ENCODE measurements at places on chromosomes 3 and 15.

DNA sequence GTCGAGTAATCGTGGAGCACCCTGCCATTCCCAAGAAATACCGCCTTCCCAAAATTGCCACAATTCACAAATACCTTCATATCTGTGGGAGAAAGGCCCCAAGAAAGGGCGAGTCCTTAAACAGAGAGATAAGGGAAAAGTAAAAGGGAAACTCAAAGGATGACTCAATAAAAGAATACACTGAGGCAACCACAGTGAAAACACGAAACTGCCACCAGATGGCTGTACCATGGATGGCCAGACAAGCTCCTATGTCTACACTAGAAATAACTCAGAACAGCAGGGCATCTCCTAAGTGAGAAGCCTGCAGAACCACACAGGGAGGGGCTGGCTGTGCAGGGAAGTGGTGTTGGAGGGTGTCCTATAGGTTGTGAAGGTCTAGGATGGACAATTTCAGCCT is 25.0 kb downstream of the SRGAP3 start:
- peak; percentile 75 for DNase-seq

DNA sequence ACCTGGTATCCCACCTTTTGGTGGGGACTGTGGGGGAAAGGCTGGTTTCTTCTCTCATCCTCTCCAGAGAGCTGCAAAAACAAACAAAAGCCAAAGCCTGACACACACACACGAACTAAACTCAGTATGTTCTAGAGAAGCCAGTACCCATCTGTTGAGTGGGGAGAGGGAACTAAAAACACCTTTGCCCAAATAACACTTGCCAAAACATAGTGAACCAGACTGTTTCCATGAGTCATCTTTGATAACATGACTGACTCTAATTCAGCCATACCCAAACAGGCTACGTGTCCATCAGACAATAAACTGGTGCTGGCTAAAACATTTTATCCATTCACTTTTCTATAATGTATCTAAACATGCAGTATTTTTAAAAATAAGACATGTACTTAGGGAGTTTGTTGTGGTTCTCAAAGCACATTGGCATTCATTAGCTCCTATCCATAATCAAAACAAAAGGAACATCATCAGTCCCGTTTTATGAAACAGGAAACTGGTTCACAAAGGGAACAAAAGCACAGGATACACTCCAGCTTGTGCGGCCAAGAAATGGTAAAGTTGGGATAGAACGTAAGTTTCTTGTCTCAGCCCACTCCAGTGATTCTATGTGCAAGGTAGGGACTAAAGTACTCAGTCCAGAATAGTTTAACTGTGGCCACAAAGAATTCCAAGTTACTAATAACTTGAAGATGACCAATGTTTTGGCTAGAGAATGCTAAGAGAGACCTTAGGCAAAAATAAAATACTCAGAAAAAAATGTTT is 16.1 kb downstream of the LYSMD2 start:
- no peak for DNase-seq

DNA sequence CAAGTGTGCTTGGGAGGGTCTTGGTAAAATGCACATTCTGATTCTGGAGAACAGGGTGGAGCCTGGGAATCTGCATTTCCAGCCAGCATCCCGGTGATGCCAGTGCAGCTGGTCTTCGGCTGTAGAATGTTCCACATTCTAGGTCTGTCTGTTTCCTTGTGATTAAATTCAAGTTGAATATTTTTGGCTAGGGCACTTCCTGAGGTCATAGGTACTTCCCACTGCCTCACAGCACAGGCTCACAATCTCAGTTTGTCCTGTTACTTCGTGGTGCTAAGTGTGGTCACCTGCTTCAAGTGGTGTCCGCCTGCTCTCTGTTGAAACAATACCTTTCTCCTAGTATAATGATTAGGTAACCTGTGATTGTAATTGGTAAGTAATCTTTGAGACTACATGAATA is 40.1 kb downstream of the FLNB start:
- no peak for DNase-seq

DNA sequence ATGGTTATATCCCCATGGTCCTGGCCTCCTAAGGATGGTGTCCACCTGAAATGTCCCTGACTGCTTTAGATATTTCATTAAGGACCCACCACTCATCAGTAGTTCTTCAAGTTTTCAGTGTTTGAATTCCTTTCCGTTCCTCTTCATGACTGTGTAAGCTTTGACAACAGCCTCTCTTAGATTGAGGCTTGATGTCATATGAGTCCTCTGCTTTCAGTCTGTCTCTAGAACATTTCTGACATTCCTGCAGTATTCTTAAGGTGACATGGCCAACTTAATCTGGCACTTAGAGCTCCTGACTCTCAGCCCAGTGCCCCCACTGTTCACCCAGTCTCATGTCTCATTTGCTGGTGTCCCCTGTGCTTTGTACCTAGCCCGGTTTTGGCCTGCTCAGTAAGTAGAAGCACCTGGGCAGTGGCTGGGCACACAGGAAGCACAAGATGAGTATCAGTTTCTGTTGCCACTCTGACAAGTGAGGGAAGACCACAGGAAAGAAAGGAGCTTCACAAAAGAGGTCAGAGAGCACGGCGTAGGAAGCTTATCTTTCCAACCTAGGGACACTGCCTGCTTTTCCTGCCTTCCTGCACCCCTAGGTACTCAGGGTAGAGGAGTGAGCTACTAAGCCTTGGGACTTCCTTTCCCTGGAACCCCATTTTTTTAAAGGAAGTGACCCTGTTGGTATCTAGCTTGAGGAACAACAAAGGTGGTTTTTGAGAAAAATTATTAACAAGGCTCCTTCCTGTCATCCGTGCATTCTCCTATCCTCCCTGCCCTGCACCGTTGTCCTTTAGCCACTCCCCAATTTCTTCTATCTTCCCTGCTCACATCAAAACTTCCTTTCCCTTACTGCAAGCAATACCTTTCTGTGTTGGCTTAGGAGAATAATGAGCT is 103.1 kb downstream of the KLHL25 start:
- peak; percentile 71 for DNase-seq

DNA sequence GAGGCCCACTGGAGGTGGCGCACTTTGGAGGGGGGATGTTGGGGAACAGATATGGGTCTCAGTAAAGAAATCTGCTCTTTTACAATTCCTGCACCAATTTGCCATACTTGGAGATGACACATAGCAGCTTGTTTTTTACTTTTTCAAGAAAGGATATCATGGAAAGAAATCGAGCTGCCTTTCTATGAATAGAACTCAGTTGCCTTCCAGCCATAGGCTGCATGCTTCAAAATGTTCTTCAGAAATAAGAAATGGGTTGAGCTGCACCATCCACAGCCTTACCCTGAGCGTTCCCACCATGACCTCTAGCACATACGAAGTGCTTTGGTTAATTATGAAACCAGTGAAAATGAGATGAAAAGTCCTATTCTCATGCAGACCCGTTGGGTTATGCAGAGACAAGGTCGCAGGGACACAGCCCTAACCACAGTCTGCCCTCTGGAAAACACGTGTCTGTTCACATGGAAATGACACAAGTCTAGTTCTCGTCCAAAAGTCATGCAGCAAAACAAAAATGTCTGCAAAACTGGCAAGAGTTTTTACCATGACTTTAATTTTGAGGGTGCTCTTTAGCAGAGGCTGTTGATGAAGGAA is 36.3 kb downstream of the NGRN start:
- no peak for DNase-seq

DNA sequence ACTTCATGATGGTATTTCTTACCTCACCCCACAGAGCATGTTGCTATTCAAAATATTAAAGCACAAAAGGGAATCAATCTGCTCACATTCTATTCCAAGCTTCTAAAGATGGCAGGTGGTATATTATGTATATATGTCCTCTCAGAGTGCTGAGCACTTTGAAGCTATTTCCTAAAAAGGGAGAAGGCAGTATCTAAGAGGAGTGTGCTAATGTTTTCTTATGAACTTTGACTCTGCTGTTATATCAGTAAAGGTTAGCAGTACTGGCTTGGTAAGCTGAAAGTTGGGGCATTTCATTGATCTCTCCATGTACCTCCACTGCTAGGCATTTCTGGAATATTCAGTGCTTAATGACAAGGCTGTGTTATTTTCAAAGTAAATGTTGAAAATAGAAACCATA is 43.4 kb downstream of the IL1RAP start:
- DNase-seq = no peak

DNA sequence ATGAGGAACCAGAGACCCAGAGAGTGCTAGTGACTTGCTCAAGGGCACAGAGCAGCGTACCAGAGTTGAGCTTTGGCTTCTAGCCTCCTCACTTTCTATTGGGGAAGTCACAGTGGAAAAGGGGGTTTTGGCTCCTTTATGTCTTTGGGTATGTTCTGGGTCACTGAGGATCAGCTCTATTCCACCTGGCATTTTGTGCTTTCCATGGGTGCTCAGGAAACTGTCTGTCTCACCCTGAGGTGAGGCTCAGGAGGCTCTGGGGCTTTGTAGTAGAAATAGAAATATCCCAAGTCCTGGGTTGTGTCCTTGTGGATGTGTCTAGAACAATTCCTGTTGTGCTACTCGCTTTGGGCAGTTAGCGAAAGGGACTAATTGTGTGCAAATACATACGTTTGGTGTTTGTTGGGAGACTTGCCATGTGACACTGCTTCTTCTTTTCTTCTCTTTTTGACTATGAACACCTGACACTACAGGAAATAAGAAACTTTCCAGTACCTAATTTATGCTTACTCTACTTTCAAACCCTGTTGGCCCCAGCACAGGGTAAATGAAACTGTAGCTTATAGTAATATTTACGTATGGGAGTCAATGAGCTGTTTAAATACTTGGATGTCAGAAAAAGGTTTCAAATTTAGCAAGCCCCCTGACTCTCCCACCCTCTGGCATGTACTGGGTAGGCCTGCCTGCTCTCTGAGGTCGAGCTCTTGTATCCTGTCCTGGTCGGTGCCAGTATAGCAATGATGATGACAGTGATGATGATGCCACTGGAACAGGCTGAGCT is 35.6 kb downstream of the SMAD3 start:
- peak; percentile 96 for DNase-seq

- DNase-seq = no peak
These were observed 70.6 kb downstream of the BDH1 start for GRCh38 chr3:197485143-197485542.

GRCh38 chr15:80694611-80695098 is 455 bp upstream of the ABHD17C start:
- peak; percentile 21 for DNase-seq

DNA sequence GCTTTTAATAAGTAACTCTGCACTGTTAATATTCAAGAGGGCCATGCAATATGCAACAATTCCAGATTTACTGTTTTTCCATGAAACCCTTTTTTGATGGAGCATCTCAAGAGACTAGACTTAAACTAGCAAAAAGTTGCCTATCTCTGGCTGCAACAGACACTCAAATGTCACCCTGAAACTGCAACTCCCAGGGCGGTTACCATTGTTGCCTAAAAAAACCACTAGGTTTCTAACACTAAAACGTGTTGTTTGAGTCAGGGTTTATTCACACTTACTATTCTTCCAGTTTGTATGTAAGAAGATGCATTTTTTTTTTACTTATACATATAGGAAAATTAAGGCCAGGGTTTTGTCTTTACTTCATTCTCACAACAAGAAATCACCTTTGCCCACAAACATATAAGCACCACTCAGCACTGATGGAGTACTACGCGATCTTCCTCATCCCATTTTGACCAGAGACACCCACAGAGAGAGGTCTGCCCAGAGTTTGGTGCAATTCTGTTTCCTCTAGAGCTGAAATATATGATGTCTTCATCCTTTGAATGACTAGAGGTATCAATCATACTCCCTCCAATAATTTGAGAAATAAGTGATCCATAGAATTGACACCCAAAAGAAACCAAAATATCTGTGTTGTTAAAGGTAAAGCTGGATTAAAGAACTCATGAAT is 124.0 kb upstream of the SNTN start:
- no peak for DNase-seq

DNA sequence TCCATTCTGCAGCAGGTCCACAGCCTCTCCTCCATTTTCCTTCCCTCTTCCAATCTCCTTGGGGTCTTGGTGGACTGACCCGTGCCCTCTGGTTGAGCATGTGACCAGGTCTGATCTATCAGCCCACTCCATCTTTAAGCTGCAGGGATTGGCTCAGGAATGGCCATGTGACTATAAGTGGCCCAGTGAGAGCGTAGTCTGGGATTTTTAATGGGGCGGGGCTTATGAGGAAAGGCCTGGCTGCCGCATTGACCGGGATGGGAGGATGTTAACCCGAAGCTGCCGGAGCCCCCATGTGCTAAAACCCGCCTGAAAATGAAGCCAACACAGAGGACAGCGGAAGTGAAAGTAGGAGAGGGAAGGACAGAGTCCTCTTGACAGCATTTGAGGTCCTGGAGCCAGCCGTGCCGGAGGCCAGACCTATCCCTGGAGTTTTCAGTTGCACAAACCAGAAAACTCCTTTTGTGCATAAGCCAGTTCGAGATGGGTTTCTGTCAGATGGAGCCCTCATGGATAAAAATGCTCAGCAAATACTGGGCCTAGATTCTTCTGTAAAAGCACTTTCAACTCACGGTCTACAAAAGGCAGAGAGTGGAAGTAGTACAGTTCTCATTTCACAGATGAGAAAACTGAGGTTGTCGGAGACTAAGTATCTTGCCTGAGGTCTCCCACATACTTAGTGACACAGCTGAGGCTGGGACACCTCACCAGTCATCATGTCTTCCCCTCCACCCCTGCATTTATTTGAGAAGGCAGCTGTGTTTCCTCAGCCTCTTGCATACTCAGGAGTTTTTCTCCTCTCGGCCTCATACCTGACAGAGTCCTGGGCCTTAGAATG is 61.9 kb downstream of the ATP2B2 start:
- DNase-seq = no peak

GRCh38 chr3:65960087-65960486 is 78.6 kb downstream of the MAGI1 start:
- no peak for DNase-seq

GRCh38 chr3:51392355-51393133 is 1.5 kb downstream of the RBM15B start:
- DNase-seq = no peak

DNA sequence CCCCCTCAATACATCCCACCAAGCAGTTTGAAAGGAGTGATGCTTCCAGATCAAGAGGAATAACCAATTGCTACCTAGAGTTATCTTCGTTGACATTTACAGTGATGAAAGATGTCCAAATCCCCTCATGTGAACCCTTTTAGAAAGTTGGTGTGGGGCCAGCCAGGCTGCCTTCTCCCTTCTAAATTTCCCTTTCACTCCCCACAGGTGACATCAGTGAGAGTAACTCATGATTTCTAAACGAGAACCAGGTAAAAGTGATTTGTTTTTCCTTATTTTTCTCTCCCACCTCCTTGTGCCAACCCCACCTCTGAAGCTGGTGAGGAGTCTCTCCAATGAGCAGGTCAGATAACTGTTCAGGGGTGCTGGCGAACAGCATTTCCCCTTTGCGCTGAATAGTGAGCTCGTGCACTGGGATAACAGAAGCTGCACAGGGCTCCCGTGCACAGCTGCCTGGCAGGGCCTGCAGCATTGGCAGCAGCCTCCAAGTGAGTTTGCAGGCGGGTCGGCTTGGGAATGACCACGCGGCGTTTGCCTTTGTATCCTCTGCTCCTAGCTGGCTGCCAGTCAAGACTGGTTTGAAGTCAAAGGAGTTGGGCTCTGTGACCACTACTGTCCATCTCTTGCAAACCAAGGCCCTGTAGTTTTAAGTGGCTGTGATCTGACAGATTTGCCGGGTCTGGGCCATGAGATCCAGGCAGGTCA is 70.2 kb upstream of the CORO2B start:
- DNase-seq = no peak
